Kidney capillary endothelial cell (primary cell): ENCODE measurements at places on chromosomes 3 and 15.

- DNase-seq, result no peak
Observed at GRCh38 chr3:53224536-53224935, 31.3 kb downstream of the TKT start.

DNA sequence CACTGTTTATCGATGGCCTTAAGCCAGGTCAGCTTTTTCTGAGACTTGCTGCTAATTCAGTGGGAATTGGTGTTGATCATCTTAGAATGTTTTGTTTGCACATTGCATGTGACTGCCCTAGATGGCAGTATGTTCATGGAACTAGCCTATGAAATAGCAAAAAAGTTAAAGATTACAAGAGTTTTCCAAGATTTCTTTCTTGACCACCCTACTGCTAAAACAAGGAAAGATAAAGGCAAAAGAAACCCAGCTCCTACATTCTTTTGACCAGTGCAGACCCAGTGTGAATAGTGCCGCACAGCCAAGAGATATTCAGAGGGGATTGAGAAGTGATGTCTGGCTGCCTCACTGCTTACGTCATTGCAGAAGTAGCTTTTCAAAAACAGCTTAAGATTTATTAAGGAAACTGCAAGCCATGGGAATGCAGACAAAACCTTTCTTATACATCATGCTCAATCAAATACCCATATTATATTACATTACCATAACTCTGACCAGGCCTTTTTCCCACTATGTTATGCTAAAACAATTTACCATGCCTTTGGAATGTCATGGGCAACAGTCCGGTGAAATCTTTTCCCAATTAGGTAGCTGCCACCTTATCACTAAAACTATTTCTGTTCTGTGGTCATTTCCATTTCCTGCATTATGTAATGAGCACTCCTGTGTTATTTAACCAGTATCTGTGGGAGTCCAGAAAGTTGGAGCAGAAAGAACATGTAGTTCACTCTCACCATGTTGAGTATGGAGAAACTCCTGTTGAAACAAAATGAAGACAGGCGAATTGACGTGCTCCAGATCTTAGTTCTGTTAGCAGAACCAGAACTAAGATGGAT is 6.0 kb downstream of the PHLDB2 start:
- DNase-seq, result peak; percentile 37

DNA sequence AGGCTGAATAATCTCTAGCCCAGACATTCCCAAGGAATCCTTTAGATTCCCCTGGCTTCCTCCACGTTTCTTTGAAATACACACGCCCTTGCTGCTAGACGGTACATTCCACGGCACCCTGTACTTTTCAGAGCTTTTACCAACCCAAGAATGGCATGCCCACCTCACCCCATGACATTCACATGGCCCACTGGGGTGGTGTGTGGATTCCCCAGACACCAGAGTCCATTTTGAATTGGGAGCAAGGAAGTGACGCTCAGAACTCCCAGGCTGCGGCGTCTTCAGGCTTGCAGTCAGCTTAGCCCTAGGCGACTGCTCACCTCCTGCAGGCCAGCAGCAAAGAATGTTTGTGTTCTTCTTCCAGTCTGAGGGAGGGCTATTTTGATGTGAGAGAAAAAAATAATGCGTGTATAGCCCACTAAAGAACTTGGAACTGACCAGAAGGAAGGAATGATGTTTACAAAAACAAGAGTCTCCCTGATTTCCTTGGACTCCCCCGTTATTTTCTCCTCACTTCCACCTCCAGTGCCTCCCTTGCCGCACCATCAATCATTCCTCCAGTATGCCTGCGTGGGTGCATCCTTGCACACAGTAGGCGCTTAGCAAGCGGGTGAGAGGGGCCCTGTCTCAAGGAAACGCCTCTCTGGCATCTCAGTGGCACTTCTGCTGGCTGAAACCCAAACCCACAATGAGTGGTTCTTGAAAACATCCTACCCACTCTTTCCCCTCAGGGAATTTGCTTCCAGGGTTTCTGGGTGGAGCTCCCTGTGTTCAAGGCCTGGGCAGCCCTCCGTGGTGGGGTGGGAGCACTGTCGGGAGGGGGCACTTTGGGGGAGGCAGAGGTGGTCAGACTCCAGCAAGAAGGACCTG is 59.9 kb downstream of the SMAD6 start:
- no peak for DNase-seq

DNA sequence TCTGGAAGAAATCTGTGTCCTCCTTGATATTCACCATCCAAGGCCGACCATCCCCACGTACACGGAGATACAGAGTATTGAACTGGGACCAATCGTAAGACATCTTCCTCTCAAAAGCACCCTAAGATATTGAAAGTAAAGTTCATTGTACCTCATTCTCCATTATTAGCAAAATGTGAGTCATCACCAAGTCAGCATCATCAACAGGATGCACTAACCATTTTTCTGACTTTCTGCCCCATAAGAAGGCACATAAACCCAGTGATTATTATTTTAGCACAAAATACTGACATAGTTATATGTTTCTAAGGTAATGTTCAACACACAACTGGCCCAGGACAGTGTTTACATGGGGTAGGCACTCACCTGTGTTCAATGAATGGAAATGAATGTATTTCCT is 7.4 kb downstream of the NDUFAF1 start:
- peak; percentile 30 for DNase-seq
